ENCODE measurements at places on chromosomes 7 and 10.

DNA sequence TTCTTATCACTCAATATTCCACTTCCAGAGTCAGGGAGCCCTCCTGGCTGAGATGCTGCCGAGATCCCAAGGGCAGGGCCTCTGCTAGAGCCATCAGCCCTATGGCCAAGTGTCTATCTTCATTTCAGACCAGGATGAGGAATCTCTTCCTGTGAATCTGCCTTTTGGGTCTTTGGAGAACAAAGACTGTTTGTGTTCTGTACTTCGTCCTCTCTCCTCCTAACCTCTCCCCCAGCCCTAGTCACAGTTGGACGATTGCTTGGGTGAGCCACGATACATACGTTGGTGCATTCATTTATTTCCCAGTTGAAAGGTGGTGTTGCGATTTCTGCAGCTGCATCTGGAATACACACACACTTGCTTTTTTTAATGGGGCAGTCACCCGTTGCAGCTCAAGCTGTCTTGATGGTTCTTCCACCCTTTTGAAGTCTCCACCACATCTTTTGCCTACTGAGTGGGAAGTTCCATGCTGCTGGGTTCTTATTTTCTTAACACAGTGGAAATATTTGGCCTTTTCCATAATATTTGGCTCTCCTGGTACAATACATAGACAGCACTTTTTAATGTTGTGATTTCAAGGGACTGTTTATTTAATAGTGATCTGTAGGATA is 26.7 kb downstream of the SH3PXD2A start:
- no peak for DNase-seq

DNA sequence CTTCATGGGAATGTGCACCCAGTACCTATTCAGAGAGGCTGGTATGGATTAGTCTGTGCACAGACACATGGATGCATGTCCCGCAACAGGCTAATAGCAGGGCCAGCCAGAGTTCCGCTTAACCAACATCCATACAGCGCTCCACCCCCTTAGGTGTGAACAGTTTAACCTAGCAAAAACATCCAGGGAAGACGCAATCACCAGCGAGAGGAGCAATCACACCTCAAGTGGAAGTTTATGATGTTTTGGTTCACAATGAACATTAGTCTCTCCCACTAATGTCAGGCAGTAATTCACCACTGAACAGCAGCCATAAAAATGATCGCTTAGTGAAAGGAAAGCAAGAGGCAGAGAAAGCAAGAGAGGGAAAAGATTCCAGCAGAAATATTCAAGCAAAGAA is 91.1 kb downstream of the PLXNA4 start:
- no peak for DNase-seq

GRCh38 chr10:104872691-104873090 is 231.6 kb downstream of the SORCS3 start:
- no peak for DNase-seq

GRCh38 chr10:20277820-20278219 is 461.6 kb downstream of the PLXDC2 start:
- no peak for DNase-seq

DNA sequence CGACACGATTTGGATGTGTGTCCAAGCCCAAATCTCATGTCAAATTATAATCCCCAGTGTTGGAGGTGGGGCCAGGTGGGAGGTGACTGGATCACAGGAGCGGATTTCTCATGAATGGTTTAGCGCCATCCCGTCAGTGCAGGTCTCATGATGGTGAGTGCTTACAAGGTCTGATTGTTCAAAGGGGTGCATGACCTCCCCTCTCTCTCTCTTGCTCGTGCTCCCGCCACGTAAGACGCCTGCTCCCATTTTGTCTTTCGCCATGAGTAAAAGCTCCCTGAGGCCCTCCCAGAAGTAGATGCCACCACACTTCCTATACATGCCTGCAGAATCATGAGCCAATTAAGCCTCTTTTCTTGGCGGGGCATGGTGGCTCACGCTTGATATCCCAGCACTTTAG is 71.5 kb upstream of the NANOS1 start:
- DNase-seq, result no peak

DNA sequence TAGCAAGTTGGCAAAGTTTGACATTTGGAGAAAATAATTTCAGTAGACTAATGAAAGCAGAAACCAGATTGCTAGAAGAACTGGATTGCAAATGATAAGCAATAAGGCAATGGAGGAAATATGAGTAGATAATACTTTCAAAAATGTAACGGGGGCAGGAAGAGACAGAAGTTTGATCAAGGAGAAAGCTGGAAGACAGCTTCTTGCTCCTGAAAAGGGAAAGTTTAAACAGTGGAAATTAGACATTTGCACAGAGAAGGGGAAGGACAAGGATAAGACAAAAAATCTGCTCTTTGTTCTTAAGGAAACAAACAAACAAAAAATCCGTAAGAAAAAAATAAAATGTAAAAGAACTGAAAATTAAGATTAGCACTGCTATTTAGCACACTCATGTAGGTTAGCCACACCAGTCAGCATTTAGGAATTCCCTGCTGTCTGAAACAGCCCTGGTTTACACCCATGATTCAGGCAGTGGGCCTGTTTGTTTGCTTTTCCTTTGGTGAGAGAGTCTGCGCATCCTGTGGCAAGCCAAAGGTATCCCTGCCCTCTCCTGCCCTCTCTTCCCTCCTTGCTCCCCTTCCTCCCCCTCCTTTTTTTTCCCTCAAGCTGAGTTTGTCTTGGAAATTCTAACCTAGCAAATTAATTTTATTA is 104.3 kb upstream of the CAV2 start:
- no peak for DNase-seq

GRCh38 chr10:102434394-102435132 is 2.2 kb upstream of the CUEDC2 start:
- DNase-seq, result no peak

DNA sequence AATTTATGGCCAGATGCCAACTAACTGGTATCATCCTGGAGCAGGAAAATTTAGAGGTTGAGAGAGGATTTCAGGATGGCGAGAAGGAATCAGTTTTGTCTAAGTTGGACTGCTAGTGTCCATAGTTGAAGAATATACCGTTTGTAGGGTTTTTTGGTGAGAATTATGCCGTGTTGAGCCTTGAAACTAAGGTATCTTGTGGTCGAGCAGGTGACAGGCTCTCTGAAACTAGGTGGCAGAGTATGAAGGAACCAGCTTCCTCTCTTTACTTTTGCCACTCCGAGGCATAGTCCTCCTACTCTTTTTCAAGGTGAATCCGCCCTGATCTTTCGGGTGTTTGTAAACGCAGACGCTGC is 9.7 kb downstream of the MDFIC start:
- DNase-seq, result peak; percentile 8

- DNase-seq, result no peak
Measured at GRCh38 chr7:8906396-8907075, 473.1 kb downstream of the NXPH1 start.

GRCh38 chr10:45278860-45279498 is 36.4 kb downstream of the OR13A1 start:
- no peak for DNase-seq

GRCh38 chr7:33388332-33388731 is 259.0 kb downstream of the BBS9 start:
- no peak for DNase-seq

- DNase-seq, result no peak
Measured at GRCh38 chr7:26153241-26153822, 1.3 kb downstream of the NFE2L3 start.

DNA sequence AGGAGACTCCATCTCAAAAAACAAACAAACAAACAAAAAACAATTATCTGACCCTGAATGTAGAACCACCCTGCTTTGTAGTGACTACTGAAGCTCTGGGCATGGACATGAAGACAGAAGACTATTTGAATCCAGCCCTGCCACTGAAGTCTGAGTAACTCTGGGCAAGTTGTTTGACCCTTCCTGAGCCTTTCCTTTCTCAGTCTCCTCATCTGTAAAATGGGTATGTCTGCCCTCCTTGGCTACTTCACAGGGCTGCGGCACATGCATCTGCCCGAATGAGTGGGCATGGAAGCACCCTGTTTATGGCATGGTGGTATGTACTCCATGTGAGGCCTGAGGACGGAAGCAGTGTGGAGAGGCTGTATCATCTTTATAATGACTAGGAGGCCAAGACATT is 22.2 kb upstream of the MALSU1 start:
- no peak for DNase-seq

GRCh38 chr7:132899833-132900232 is 182.1 kb downstream of the CHCHD3 start:
- DNase-seq, result no peak

- DNase-seq, result no peak
Measured at GRCh38 chr7:157791261-157791660, 454.5 kb downstream of the DNAJB6 start.

GRCh38 chr7:132498319-132498718 is 78.0 kb downstream of the PLXNA4 start:
- DNase-seq, result no peak

- peak; percentile 43 for DNase-seq
Measured at GRCh38 chr10:3805201-3805790, 20.3 kb upstream of the KLF6 start.

DNA sequence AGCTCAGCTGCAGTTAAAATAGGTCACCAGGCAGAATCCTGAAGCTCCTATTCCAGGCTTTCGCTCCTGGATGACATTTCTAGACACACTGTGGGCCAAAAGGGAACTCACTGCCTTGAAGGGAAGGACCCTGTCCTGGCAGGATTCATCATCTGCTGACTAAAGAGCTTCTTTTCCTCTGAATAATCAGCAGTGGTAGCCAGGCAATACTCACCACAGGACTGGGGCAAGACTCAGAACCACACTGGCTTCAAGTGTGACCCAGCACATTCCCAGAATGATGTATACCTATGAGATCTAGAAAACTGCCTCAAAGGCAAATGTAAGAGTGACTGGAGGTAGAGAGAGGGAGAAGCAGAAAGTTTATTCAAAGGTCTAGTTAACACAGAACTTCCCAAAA is 29.5 kb upstream of the EBF3 start:
- DNase-seq, result no peak

DNA sequence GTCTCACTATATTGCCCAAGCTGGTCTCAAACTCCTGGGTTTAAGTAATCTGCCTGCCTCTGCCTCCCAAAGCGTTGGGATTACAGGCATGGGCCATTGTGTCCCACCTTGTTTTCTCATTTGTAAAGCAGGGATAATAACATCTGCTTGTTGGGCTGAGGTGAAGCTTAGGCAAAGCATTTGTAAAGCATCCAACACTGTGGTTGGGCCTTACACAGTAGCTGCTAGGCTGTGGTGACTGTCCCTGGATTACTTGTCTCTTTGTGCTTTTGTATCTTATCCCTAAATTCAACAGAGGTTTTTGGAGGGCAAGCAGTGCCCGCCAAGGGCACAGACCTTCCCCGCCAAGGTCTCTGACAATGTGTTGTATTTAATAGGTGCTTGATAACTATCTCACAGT is 14.3 kb downstream of the HKDC1 start:
- DNase-seq, result no peak

- no peak for DNase-seq
Measured at GRCh38 chr7:156034397-156034796, 222.1 kb upstream of the SHH start.

DNA sequence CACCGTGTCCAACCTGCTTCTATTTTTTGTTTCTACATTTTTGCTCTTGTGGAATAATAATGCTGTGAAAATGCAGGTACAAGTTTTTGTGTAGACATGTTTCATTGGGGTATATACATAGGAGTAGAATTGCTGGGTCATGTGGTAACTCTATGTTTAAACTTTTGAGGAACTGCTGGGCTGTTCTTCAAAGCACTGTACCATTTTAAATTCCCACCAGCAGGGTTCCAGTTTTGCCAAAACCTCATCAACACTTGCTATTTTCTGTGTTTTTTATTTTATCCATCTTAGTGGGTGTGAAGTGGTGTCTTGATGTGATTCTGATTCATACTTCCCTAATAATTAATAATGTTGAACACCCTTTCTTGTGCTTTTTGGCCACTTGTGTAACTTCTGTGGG is 138.6 kb downstream of the RGS10 start:
- no peak for DNase-seq
